Stimulated activated CD8-positive, alpha-beta memory T cell treated with anti-CD3 and anti-CD28 coated beads, Interleukin-4, amount 100 ng/mL, for 1 hour (primary cell): ENCODE measurements at places on chromosomes 7 and 10.

- DNase-seq: no peak
Observed at GRCh38 chr7:37964196-37964595, 43.8 kb downstream of the EPDR1 start.

DNA sequence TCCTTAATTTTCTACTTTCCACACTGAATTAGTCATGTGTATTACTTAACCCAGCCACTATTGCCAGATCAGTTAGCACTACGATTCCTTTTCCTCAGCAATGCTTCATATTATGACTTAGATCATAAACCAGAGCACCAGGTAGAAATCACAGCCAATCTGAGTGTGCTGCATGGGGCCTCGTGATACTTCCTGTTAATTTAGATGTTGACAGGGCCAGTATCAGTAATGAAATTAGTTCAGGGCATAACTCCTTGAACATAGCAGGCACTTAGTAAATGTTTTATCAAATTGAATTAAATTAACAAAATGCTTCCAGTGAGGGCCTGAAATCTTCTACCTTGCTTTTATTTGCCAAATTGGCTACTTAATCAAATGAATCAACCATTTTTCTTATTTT lies 169.3 kb upstream of the LRGUK start:
- no peak for DNase-seq

DNA sequence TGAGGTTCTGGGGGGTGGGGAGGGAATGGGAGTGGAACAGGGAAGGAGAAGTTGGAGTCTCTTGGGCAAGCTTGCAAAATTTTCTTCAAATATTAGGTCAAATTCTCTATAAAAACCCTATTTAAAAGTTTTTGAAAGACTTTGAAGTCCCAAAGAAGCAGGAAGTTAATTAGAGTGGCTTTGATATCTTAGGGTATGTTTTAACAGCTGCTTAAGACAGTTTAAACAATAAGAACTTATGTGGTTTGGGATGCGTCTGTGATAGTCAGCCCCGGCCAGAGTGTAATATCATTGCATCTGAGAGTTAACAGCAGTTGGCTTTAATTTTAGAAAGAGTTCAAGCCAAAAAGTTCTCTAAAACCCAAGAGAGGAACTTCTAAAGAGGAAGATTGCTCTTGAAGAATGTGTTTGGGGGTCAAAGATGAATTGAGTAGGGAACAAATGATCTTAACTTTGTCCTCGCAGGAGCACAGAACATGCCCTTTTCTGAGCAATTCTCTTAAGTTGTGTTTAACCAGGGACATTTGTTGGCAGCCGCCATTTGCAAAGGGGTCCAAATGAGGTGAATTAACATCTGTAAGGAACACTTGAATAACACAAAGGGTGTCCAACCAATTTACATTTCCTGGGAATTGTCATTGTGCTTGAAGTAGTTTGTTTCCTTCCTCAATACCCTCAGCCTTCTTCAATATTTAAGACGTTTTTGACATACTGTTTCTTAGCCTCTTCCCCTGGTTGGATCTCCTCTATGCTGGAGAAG lies 182.4 kb downstream of the PTEN start:
- DNase-seq: no peak

DNA sequence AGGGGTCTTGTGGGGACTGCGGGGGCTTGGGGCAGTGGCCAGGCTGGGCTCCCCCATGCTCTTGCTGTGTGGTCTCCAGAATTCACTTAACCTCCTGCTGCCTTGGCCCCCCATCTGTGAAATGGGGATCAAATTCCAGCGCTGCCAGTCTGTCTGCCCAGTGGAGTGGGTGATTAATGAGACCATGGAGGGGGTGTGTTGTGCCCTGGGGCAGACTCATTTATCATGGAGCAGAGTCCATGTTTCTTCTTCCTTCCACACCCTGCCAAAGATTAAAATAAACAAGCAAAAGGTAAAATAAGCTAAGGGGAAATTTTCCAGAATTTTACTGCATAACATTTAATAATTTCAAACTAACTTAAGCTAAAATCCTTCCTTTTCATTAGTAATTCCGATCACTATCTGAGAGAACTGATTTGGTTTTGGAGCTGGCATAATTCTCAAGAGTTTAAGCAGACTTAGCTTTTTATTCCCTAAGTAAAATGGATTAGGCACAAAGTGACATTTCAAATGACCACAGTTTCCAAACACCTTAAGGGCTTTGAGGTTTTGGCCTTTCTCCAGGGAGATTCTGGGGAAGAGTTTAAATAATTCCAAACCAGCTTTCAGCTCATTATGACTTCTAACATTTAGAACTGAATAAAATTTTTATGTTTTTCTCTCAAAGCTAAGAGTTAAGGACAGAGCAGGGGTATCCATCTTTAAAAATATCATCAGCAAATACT lies 211.9 kb downstream of the CXCL12 start:
- no peak for DNase-seq

DNA sequence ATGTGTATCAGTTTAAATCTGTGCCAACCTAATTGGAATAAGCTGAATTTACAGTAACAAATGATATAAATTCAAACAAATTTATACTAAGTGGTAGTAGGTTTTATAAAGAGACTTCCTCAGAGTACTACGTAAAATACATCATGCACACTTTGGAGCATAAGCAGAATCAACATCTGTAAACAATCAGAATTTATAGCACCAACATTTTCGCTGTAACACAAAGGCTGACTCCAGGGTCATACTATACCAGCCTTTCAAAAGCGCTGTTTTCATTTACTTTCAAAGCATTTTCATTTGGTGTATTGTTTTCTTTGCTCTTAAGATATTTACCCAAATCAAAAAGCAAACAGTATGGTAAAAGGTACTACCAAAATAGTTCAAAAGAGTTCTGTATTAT lies 29.3 kb upstream of the TMEM168 start:
- DNase-seq: no peak

DNA sequence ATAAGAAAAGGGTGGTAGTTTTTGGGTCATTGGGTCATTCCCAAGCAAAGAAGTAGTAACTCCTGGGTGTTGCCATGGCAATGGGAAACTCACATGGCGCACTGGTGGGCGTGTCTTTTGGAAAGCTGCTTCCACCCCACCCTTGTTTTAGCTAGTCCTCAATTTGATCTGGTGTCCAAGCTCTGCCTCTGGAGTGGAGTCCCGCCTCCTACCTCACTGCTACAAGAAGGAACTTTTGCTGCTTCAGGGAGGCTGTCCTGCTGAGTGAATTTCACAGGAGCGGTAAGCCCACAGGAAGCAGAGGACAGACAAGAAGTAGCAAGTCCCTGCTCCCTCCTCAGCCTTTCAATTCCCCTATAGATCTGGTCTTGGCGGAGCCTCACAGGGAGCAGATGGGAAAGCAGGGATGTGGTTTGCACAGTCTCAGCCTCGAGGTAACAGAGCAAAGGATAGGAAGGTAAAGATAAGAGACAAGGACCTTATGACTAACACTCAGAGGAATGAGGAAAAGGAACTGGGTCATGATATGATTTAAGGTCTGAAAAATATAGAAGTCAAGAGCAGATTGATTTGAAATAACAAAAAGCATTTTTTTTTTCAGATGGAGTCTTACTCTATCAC lies 700.3 kb downstream of the TNS3 start:
- no peak for DNase-seq

DNA sequence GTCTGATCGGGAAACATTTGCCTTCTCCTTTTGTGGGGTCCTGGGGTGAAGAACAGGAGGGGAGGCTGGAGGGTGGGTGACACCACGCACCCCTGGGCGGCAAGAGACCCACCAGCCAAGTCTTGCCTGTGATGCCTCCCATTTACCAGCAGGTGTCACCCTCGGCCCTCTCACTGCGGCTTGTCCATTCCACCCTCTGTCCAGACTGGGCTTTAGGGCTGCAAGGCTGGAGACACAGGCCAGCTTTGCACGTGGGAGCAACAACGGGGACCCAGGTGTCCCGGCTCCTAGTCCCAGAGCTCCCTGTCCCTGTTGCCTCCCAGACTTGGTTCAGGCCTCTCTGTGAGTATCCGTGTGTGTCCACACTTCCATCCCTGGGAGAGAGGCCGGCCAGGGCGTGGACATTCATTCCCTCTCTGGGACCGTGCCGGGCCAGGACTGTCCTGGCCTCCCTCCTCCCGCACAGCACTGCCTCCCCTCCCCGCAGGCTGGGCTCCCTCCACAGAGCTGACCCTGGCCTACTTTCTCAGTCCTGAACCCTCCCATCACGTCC lies 36.2 kb upstream of the GTF2IRD1 start:
- peak; percentile 30 for DNase-seq

DNA sequence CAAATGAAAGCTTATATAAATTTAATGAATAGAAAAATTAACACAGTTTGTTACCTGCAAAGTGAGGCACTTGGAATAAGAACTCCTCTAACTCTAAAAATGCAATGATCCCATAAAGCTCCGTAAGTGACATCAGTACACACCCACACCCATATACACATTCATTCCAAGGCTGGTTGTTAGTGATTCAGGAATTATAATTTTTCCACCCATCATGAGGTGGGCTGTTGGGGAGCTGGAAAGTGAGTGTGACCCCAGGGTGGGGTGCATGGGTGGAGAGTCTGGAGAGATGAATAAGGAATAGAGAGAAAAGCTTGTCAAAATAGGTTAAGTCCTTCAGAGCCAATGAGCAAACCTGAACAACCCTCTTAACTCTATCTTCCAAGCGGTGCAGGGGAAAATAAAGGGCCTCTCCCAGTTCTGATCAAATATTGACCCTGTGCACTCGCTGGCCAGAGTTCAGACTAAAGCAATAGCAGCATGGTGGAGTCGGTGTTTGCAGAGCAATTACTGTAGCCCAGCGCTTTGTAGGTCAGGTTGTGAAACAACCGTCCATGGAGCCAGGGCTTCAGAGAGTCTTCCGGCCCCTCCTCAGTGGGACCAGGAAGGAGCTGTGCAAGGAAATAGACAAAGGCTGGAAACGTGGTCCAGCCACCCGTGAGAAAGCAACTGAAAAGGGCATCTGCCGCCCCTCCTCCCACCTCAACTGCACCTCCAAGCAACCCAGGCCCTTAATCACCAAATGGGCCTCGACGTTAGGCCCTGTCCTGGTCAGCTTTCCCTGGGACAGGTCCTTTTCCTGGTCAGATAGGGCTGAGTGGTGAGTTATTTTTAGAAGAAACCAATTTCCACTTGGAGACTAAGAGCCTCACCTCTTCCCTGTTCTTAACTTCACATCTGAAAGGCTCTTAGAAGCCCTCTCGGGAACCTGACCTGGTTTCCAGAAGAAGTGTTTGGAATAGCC lies 61.2 kb downstream of the SH3PXD2A start:
- no peak for DNase-seq

DNA sequence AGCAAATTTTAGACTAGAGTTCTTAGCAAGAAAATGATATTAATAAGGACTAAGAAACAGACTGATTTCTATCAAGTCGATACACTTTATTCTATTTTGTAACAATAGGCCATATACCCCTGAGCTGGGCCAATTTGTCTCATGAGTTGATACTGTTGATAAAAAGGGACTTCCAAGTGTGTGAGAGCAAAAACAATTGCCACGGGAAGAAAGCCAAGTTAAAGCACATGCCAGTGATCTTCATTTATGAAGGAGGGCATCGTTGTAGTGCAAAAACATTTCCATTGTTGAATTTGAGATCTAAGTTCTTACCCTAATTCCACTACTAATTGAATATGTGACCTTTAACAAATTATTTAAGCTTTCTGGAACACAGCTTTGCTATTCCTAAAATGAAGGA lies 119.9 kb downstream of the CNOT4 start:
- DNase-seq: no peak

- no peak for DNase-seq
Observed at GRCh38 chr7:116540743-116541142, 15.9 kb downstream of the CAV1 start.

DNA sequence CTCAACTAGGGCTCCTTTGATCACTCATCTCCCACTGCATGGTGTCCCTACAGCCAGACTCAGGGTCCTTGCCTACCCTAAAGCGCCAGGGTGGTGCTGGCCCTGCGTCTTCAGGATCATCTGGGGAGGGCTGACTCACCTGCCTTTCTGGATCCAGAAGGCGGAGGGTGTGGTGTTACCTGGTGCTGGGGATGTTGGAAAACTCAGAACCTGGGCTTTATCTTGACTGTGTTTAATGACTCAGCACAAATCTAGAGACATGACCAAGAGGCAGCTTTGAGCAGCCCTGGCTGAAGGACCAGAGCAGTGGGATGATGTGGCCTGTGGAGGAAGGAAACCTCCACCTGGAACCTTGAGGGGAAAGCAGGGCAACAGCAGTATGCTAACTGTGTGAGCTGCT lies 96.5 kb downstream of the GRK5 start:
- no peak for DNase-seq

GRCh38 chr7:48245751-48246472 lies 74.7 kb downstream of the ABCA13 start:
- no peak for DNase-seq

GRCh38 chr7:24978843-24979469 lies 1.0 kb downstream of the OSBPL3 start:
- DNase-seq: no peak

DNA sequence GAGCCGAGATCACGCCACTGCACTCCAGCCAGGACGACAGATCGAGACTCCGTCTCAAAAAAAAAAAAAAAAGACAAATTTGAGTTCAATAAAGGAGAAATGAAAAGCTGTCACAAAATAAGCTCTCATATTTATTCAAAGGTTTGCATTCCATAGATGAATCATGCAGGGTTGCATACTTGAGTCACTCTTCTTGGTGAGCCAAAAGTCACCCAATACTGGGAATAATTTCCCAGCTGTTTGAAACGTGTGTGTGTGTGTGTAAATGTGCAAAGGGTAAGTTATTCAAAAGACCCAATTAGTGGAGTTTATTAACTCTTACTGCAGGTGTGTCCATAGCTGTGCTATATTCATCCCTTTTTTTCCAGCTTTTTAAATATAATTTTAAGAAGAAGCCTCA lies 297.7 kb downstream of the CCDC3 start:
- DNase-seq: no peak
